Natural killer cell (primary cell): ENCODE measurements at places on chromosomes 1 and 21. TPM values are rescaled to one million over a fixed set of nuclear protein-coding genes. Genes with fewer than 3 reads are reported as not detected.

Gene LCK
- 227 TPM for total RNA-seq

Gene AVPR1B
- not detected for total RNA-seq

Gene ZYG11B
- 7.4 TPM for total RNA-seq

Gene TRIM46
- total RNA-seq, result 2.5 TPM
